ENCODE measurements at places on chromosomes 1 and 21.

- no peak for DNase-seq
Observed at GRCh38 chr1:226569879-226570547, 21.4 kb downstream of the STUM start.

GRCh38 chr1:203084588-203085527 lies 954 bp downstream of the MYOG start:
- no peak for DNase-seq

DNA sequence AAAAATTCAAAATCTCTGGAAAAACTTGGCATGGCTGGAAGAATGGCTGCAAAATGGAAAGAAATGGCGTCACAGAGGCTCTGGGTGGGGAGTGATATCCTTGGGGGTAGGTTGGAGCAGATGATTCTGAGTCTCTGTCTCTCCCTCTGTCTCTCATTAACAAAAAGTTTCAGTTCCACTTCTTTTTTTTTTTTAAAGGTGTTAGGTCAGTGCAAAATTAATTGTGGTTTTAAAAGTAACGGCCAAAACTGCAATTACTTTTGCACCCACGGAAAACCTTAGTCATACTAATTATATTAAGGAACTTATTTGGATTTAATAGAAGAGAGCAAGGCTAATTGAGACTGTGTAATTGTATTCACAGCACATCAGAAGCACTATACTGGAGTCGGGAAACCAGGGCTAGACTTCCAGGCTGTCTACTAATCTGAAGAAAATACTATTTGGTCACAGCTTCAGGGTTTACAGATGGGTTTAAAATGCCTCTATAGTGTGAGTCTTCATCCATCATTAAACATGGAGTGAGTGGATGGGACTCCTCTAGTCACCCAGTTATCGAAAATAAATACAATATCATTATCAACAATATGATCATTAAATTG lies 289.1 kb upstream of the PLD5 start:
- DNase-seq: no peak

DNA sequence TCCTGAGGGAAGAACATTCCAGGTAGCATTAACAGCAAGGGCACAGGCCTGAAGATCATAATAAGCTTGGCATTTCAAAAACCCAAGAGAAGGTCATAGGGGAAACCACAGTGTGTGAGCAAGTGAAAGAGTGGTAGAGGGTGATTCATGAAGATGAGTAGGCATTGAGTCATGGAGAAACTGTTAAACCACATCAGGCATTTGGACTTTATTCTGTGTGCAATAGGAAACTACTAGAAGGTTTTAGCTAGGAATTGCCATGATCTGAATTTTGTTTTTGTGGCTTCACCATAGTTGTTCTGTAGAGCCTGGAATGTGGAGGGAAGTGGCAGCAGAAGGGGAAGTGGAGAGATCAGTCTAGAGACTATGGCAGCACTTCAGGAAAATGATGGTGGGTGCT lies 359.0 kb upstream of the PTBP2 start:
- DNase-seq: no peak

DNA sequence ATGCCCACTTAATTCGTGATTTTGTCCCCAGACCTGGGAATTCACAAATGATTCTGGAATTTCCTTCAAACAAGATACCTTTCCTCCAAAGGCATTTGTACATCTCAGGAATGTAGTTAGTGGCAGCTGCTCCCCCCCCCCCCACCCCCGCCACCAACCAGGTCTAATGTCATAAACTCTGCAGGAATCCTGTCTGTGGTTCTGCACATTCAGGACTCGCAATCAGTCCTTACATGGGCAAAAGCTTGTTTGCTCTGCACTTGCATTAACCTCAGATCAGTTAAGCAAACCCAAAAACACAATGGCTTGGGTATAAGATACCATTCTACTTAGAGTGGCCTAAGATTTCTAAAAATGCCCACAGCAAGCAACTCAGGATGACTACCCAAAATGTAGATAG lies 143.8 kb downstream of the TGFB2 start:
- DNase-seq: no peak

Data from GM18507 (cell line).